ENCODE measurements at places on chromosomes 13 and 19. TPM values are rescaled to one million over a fixed set of nuclear protein-coding genes. Genes with fewer than 3 reads are reported as not detected.

SERPINE3 gene
- total RNA-seq, result not detected

TJP3 gene
- total RNA-seq, result not detected

N4BP2L1 gene
- 4.0 TPM for total RNA-seq

PRR36 gene
- not detected for total RNA-seq

ATP4B gene
- not detected for total RNA-seq
